ENCODE measurements at places on chromosomes 6 and 20. TPM values are rescaled to one million over a fixed set of nuclear protein-coding genes. Genes with fewer than 3 reads are reported as not detected.

CAGE1 gene
- not detected for total RNA-seq

DNA sequence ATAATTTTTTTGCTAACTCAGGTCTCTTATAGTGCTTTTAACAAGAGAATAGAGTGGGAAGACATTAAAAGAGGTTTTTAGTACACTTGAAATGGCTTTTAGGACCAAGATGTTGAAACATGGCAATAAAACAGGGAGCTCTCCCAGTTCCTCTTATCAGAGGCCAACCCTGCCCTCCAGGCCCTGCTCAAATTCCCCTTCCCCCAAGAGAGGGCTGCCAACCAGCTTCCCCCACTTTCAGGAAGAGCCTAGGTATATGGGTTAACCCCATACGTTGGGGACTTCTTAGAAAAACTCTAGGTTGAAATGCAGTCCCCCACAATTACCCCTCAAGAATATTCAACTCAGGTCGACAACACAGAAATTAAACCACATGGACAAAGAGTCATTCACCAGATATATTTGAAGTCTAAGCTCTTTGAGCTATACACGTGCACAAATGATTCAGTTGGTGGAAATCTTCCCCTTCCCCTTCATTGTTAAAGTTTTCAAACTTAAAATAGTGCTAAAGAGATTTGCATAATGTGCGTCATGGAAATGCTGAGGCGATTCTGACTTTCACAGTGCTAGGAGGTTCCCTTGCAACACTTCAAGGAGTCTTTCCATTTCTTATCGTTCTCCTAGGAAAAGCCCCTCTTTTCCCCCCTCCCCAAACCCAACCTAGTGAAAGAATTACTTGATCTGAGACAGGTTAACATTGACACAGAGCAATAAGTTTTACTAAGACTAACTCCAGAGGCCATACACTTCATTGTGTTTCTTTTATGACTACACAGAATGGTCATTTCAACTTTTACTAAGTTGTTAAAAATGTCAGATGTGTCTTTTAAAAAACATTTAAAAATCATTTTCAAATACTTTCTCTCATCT, 49.8 kb upstream of the ENPP5 start:
- no peak for DNase-seq

HMGA1 gene
- total RNA-seq, result 54.7 TPM

- no peak for DNase-seq
Observed at GRCh38 chr6:130524552-130524951, 158.7 kb downstream of the TMEM200A start.

- no peak for DNase-seq
Observed at GRCh38 chr6:9126878-9127560, 691.7 kb upstream of the SLC35B3 start.

SNPH gene
- 4.3 TPM for total RNA-seq

DDAH2 gene
- 71.2 TPM for total RNA-seq

GRCh38 chr20:20205141-20205861, 153.0 kb downstream of the CFAP61 start:
- DNase-seq, result no peak

GRCh38 chr6:17705778-17706579, 746 bp downstream of the NUP153 start:
- peak; percentile 84 for DNase-seq

- no peak for DNase-seq
Observed at GRCh38 chr6:163814494-163815364, 400.2 kb downstream of the QKI start.

EEF1E1 gene
- 22.8 TPM for total RNA-seq

MRAP2 gene
- 0.72 TPM for total RNA-seq

MACROD2 gene
- 78.2 TPM for total RNA-seq

DEF6 gene
- 17.4 TPM for total RNA-seq

DNA sequence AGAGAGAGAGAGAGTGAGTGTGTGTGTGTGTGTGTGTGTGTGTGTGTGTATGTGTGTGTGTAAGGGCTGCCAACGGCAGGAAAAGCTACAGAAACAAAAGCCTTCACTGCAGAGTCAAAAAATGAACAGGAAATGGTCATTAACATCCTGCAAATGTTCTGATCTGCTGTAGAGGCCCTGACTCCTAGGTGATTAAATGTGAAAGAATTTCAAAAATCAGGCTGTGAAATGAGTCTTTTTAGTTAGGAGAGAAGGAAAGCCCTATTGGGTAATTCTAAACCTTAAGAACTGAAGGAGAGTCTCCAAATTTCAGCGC, 166.5 kb upstream of the MYLIP start:
- no peak for DNase-seq

GRCh38 chr20:24744747-24745146, 204.3 kb upstream of the CST7 start:
- DNase-seq, result no peak

- DNase-seq, result no peak
Observed at GRCh38 chr20:23507346-23507745, 16.4 kb downstream of the CST8 start.

DNA sequence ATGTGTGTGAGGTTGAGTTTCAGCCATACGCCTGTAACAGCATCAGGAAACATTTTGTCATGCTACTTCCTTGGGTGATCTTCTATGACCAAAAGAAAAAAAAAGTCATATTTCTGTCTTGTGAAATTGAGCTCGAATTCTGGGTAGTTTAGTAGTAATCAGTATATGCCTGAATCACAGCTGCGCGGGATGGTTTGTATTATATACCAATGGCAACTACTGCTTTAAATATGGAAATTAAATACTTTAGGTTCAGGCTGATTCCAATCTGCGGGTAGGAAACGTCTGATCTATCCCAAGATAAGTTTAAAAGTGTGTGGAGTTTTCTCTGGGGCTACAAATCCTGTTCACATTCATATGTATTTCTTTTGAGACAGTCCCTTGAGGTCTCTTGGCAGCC, 115.6 kb upstream of the FERMT1 start:
- no peak for DNase-seq

FKBP1C gene
- 0.52 TPM for total RNA-seq

PAX1 gene
- not detected for total RNA-seq

DNA sequence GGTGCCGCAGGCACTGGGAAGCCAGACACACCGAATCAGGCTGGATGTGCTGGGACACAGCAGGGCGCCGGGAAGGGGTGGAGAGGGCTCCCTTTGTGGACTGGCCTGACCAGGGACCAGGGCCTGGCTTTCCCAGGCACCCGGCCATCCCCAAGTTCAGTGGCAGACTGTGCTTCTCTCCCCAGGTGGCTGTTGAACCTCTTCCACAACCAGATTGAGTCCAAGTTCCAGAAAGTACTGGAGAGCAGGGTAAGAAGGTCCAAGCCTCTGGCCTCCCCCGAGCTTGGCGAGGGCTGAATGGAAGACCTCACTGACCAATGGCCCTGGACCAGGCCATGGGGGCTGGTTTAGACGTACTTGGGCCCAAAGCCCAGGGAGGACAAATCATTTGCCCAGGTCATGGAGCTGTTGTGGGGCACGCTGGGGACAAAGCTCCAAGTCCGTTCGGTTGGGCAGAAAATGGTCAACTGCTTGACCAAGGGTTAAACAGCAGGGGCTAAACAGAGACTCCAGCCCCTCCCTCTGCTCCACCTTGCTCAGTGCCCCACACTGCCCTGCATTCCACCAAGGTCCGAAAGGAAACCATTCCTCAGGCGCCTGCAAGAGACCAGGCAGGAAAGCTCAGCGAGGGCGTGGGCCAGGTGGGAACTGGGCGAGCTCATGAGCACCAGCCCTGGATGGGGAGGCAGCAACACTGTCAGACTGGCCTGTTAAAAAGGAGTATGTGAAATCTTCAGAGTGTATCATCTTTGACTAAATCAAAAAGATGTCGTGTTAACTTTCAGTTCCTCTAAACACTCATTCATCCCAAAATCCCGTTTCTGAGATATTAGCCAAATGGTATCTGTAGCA, 9.1 kb downstream of the LBP start:
- no peak for DNase-seq

GRCh38 chr6:117919775-117920729, 13.0 kb downstream of the SLC35F1 start:
- peak; percentile 69 for DNase-seq

HTR1B gene
- total RNA-seq, result 0.84 TPM

DNA sequence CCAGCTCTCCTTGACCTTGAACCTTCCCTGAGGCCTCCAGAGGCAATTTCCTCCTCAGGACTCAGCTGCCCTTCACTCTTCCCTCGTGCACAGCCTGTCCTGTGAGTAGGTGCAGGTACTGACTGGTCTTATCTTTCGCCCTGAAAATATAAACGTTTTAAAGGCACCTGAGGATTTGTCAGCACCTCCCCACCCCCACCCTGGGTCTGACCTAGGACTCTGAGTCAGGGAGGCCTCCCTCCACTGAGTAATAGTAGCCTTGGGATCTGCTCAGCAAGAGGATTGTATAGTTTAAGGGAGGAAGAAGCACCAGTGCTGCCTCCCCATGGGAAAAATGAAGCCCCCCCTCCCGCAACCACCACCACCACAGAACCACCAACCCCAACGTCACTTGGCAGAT, 54.6 kb downstream of the PPARD start:
- DNase-seq, result no peak

DNA sequence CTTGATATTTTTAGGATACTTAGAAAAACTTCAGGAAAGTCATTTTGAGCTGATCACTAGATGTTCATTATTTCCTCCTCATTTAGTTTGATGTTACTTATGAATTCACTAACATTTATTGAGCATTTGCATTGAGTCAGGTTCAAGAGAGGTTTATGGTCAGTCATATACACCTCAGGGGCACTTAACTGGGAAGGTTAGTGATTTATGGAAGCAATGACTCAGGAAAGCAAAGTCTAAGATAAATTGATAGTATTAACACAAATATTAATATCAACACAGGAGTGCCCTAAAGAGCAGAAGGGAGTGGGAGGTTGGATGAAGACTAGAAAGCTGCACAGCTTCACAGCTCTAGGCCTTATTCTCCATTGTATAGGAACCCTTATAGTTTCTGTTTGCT, 177.0 kb upstream of the TNFAIP3 start:
- no peak for DNase-seq

DNA sequence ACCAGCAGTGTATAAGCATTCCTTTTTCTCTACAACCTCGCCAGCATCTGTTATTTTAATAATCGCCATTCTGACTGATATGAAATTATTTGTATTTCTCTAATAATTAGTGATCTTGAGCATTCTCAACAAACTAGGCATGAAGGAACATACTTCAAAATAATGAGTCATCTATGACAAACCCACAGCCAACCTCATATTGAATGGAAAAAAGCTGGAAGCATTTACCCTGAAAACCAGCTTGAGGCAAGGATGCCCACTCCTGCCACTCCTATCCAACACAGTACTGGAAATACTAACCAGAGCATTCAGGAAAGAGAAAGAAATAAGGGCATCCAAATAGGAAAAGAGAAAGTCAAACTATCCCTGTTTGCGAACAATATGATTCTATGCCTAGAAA, 390.6 kb upstream of the ID4 start:
- DNase-seq, result no peak

GRCh38 chr6:15615802-15616201, 47.0 kb downstream of the DTNBP1 start:
- no peak for DNase-seq

DNA sequence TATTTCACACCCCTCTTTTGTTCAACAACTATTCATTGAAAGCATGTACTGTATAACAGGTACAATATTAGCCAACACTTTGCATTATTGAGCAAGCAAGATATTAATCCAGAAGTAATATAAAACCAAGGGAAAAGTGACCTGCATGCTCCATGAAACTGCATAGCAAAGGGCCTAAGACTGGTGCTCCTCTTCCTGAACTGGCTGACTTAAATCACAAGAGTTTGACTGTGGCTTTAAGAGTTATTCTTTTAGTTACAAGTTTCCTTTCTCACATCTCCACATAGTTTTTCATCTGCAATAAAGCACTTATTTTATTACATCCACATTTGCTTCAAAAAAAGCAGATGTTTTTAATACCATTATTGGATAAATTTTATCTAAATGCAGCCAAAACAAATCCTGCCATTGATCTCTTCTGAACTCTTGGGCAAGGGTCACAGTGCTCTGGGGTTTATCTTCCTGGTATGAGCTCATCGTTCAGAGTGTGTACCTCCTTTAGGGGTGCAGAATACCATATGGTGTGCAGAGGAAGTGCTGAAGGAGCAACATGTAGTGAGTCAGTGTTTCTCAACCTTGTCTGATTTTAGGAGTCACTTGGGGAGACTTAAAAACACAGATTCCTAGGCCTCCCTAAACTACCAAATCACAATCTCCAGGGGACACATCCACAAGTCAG, 1225.9 kb upstream of the MAP3K7 start:
- no peak for DNase-seq

DNA sequence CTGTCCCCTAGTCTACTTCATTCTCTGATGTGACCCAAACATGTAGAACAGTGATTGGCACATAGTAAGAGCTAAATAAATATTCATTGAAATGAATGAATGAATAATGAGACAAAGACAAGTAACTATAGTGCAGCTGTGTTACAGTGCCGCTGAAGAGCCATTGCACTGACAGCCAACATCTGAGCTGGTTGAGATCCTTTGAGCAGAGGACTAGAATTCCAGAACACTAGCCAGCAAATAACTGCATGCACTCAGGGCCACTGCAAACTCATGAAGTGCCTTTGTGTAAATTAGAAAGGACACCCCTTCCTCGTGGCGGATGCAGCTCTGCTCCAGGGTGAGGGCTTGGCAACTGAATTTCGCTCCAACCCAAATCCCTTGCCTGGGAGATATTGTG, 230.3 kb upstream of the CDYL start:
- DNase-seq, result no peak

DNA sequence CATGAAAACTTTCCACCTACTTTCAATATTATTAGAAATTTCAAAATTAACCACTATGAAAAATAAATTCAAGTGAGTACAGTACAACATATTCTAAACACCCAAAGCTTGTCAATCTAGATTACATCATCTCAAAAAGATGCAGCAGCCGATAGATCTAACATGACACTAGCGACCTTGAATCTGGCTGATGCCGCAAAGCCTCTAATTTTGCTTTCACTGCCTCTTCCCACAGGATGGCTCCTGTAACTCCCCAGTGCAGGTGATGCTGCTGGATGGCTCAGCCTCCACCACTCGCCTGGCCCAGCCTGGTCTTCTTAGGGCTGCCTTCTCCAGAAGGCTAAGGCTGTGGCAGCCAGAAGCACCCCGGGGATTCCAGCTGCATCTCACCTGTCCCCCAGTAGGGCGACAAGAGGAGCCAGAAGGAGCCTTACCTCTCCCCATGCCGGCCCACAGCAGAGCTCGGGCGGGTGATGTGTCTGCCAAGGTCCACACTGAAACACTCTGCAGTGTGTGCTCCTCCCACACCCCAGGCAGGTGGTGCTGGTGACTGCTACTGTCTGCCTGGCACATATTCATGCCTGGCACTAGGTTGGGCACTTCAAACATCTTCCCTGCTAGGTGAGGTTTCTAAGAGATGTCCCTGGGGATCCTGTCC, 82.1 kb downstream of the SLC23A2 start:
- no peak for DNase-seq

DNA sequence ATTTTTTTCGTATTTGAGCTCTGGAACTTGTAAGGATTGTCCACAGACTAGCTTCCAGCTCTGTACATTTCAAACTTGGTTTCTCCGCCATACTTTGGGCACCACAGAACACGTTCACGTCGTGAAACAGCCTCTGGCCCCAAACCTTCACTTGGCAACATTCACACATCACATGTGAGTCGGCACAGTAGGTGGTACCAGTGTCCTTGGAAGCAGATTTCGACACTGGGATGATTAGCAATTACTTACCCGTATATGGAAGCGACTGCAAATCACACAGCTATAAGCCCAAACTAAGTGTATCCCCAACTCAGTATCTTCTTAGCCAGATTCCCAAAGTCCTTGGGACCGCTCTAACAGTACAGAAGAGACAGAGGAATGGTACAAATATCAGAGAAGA, 60.2 kb downstream of the MAFB start:
- no peak for DNase-seq
